GM13977 (cell line): ENCODE measurements at places on chromosomes 7 and 10.

- no peak for DNase-seq
Observed at GRCh38 chr10:34742456-34742855, 72.6 kb downstream of the PARD3 start.

DNA sequence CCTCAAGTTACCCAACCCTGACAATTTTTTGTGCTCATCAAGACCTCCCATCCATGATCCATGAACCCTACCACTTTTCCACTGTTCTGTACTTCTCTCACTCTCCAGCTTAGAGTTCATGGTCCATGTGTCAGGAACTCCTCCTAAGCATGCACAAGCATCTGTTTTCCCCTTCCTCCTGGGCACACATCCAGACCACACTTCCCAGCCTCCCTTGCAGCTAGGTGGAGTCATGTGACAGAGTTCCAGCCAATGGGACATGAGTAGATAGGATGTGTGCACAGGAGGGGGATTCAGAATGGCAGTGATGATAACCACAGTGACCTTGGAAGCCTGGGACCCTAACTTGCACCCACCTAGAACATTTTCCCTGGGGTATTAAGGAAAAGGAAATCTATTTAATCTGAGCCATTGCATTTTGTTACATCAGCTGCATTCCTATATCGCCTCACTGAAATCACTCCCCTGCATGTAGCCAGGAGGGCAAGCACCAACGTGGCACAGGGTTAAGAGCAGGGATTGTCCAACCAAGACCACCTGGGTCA, 9.6 kb upstream of the FRMPD2 start:
- no peak for DNase-seq

- DNase-seq = no peak
Observed at GRCh38 chr10:82811621-82812020, 936.6 kb downstream of the NRG3 start.

GRCh38 chr7:37577412-37577811, 106.2 kb upstream of the GPR141 start:
- DNase-seq = no peak

GRCh38 chr7:98338441-98338840, 57.0 kb downstream of the BRI3 start:
- no peak for DNase-seq

GRCh38 chr7:75712517-75713361, 26.0 kb downstream of the HIP1 start:
- DNase-seq = no peak

- no peak for DNase-seq
Observed at GRCh38 chr7:138024765-138025164, 22.9 kb upstream of the CREB3L2 start.

DNA sequence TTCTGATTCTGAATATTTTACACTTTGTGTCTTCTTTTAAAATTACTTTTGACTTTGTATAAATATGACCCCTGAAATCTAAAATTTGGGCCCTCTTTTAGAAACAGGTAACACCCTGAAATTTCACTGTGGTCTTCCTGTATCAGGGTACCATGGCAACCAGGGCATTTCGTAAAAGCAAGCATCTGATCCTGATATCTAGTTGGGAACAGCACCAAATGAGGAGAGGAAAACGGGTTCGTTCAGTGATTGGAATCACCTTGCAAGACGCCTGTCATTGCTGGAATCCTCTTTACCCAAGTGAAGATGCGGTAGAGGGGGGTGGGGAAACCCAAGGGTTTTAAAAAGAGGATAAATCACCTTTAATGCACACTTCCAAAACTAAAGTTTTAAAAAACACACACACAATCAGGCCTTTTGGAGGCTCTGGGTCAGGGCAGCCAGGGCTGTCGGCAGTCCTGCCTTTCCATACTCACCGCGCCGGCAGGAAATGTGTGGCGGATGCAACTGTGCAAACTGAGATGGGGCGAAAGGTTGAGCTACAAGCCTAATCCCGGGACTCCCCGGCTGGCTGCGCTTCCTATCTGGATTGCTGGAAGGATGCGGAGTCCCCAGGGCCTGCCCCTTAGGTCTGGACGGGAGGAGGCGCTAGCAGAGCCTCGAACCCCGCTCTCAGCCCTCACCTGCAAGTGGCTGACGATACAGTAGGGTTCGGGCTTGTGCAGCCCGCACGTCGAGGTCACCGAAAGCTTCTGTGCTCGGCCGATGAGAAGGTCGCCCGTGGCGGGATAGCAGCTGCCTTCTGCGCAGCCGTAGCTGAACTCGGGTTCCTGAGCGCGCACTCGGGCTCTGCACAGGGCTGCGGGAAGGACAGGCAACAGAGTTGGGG, 1.8 kb downstream of the LAMB1 start:
- no peak for DNase-seq

DNA sequence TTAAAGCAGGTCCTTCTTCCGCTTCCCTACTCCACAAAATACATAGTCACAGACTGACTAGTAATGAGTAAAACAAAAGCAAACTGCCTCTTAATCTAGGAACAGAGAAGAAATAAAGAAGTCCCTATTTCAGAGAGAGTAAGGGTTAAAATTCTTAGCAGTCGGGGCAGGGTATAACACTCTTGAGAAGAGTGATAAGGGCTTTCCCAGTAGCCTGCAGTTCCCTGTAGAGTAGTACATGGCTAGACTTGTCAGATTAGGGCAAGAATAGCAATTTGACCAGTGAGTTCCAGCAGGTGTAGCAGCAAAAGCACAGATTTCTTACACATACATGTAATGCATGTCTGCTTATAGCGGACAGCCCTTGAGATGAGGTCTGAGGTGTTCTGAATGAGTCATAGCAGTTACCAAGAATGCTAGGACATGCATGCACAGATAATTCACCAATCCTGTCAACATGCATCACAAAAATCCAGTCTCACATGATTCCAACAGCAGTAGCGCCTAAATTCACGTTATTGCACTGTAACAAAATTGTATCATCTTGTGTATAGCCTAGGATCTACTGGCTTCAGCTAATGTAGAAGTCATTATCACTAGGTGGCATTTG, 40.7 kb downstream of the BTRC start:
- no peak for DNase-seq

GRCh38 chr10:59907918-59908807, 1.8 kb upstream of the CCDC6 start:
- DNase-seq = peak; percentile 44

DNA sequence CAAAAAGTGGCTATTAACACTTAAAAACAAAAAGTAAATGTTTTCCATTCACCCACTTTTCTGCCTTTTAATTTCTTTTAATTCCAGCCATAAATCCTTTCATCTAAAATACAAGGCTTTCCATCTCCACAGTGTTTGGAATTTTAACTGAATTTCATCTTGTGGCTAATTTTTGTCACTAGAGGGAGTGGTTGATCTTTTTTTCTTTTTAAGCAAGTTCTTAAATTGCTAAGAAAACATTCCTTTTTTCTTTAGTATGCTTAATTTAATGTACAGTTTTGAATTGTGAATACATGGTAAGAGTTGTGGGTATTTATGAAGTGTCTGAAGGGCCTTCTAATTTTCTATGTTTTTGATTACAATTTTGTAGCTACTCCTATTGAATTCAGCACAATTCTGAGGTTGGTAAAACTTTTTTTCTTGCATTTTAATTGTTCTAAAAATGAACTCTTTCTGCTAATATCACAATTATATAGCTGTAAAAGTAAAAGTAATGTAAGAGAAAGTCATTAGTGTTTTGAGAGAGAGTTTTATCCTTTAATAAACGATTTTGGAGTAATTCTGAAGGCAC, 54.9 kb upstream of the ANK3 start:
- no peak for DNase-seq

DNA sequence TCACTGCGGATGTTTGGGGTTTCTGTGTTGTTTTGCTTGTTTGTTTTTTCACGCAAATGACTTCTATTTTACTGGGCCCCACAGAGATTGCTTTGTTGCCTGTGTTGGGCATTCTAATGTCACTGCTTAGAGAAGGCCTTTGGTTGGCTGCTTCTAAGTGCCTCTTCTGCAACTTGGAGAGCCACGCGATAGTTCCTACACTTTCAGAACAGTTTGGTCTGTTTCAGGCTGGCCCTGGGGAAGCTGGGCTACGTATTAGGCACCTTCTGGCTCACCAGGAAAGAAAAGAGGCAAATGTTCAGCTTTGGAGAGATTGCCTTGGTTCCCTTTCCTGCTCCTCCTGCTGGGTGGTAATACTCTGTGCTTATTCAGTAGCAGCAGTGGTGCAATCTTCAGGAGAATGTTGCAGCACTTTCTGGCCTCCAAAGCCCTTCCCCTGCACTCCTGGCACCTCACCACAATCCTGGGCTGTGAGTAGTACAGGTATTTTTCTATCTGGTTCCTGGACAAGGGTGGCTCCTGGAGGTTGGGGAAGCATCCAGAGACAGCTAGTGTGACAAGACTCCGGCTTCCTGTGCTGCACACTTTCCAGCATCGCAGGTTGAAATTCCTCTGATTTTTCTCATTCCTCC, 1.2 kb downstream of the ANTXRL start:
- DNase-seq = no peak

- no peak for DNase-seq
Observed at GRCh38 chr10:127836176-127836575, 56.6 kb downstream of the CLRN3 start.

DNA sequence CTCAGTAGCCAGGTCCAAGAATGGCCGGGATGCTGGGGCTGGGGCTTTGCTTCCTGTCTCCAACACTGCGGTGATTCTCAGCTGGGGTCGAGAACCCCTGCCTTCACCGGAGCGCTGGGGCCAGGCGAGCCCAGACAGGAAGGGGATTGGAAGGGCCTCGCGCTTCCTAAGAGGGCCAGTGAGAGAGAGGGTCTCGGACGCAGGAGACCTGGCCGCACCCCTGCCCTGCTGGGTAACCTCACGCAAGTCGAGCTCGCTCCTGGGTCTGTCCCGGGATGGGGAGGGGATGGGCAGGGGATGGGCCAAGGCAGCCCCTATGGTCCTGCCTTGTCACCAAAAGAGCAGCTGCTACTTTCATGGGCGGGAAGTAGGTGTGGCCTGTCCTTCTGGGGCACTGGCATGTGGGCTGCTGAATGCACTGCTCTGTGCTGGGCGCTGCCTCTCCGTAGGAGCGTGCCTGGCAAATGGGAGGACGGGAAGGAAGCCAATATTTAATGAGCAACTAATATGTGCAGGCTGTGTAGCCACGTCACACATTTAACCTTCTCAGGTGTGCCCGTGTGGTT, 20.0 kb downstream of the KCNK18 start:
- DNase-seq = peak; percentile 49

- no peak for DNase-seq
Observed at GRCh38 chr7:39838326-39838725, 111.7 kb upstream of the CDK13 start.

GRCh38 chr10:123395906-123396305, 241.7 kb downstream of the BUB3 start:
- DNase-seq = no peak

GRCh38 chr7:143889068-143889467, 12.9 kb downstream of the TCAF1 start:
- DNase-seq = no peak

DNA sequence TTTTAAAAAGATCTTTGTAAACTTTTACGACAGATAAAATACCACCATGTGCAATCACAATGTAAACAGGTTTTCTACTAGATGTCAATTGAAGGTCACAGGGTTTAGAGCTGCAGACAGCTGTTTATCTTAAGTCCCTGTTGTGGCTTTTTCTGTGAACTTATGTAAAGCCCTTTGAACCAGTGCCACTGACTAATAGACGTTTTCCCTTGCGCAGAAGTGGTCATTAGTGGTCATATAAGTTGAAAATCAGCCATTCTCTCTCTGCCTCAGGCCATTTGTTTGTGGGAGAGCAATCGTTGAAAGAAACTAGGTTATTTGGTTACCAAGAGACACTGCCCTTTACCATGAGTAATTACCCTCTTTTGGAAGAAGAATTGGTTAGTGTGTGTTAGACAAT, 23.9 kb downstream of the CACNB2 start:
- no peak for DNase-seq

DNA sequence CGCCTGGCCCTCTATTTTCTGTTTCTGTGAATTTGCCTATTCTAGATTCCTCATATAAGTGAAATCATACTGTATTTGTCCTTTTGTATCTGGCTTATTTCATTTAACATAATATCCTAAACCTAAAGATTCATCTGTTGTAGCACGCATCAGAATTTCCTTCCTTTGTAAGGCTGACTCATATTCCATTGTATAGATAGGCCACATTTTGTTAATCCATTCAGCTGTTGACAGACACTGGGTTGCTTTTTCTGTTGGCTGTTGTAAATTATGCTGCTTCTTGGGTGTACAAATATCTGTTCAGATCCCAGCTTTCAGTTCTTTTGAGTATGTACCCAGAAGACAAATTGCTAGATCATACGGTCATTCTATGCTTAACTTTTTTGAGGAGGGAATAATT, 28.8 kb upstream of the CUL1 start:
- DNase-seq = no peak

DNA sequence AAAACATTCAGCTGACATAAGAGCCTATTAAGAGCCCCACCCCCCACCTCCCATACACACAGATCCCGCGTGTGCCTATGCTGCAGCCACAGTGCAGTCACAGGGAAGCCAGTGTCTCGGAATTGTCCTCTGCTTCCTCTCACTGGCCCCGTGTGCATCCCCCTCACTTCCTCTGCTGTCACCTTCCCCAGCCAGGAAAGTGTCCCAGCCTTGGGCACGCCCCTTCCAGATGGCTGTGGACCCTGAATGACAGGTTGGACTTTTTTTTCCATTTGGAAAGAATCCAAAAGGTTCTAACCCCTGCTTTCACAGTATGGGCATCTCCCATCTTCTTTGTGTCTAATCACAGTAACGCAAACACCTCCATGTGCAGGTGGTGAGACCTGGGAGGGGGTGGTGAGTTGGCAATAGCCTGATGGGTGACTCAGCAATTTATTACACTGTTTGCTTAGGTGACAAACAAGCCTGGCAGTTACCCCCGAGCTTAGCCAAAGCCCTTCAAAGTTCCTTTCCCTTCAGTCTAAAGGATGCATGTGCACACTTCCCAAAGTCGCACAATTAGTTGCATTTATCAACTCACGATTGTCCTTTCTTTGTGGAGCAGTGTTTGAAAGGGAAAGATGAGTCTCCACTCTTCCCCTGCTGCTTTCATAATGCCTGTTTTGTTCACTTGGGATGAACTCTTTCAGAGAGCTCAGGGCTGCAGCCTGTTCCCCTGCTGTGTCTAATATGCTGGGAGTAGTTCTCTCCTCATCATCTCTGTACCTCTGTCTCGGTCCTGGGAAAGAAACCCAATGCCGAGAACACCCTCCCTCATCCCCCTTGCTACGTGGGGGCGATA, 67.5 kb upstream of the EFCAB10 start:
- DNase-seq = no peak
